ENCODE measurements at places on chromosomes 11 and 22. TPM values are rescaled to one million over a fixed set of nuclear protein-coding genes. Genes with fewer than 3 reads are reported as not detected.

GRCh38 chr22:18111759-18112330 lies 1.2 kb downstream of the TUBA8 start:
- H3K27ac ChIP-seq = peak overlapping the region; percentile 92
- no peak overlapping the region for H3K4me3 ChIP-seq
- peaks cover 16% of the 10 kb centered on the region for H3K4me1 ChIP-seq

- H3K4me3 ChIP-seq = no peak overlapping the region
- H3K27me3 ChIP-seq = no peaks in the 10 kb centered on the region
- no peaks in the 10 kb centered on the region for H3K36me3 ChIP-seq
Observed at GRCh38 chr22:36377022-36377631, 10.6 kb downstream of the MYH9 start.

The SLC22A12 gene
- total RNA-seq = not detected

- H3K36me3 ChIP-seq = peaks cover 5% of the 10 kb centered on the region
- no peak for DNase-seq
- peaks cover 5% of the 10 kb centered on the region for H3K4me1 ChIP-seq
- H3K27me3 ChIP-seq = no peaks in the 10 kb centered on the region
Observed at GRCh38 chr22:36465232-36466021, 16.0 kb downstream of the TXN2 start.

GRCh38 chr22:37366601-37367000 lies 60.7 kb downstream of the ELFN2 start:
- DNase-seq = no peak
- no peak overlapping the region for H3K27ac ChIP-seq
- no peak overlapping the region for H3K4me3 ChIP-seq

The LRRC74B gene
- total RNA-seq = 0.97 TPM

DNA sequence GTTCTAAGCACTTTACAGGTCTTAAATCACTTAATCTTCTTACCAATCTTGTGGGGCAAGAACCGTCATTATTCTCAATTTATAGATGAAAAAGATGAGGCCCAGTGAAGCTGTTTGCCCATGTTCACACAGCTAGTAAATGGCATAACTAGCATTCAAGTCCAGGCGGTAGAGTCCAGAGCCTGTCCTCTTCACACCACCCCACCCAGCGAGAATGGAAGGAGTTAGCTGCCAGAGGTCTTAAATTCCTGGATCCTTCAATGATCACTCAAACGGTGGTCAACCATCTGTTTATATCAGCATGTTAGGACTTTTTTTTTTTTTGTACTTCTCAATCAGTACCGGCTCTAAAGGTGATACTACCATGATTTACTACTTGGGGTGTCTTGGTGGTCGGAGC lies 43.3 kb downstream of the PARVA start:
- DNase-seq = no peak
- H3K27me3 ChIP-seq = no peaks in the 10 kb centered on the region
- H3K4me3 ChIP-seq = no peak overlapping the region
- no peaks in the 10 kb centered on the region for H3K36me3 ChIP-seq

The KCNQ1 gene
- 41.7 TPM for total RNA-seq

- no peak for DNase-seq
- H3K4me1 ChIP-seq = no peaks in the 10 kb centered on the region
Observed at GRCh38 chr11:69588270-69588669, 52.7 kb upstream of the CCND1 start.

DNA sequence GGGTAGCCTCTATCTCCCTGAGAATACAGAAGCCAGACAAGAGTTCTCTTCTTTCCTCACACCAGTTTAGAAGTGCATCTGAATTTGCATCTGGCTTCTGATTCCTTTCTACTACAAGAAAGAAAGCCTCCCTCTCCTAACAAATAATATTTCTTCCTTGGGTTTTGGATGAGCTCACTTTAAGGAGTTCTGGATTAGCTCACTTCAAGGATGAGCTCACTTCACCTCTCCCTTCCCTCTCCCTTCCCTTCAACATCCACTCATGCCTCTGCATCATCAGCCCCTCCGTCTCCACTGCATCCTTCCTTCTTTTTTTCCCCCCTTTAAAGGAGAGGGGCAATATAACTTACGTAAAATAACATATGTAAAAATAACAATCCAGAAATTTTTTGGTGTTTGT lies 1.6 kb upstream of the MTNR1B start:
- DNase-seq = no peak
- H3K27ac ChIP-seq = no peak overlapping the region
- no peaks in the 10 kb centered on the region for H3K36me3 ChIP-seq

GRCh38 chr11:64713016-64713707 lies 9.8 kb downstream of the NRXN2 start:
- peaks cover 78% of the 10 kb centered on the region for H3K27me3 ChIP-seq
- H3K4me1 ChIP-seq = peaks cover 16% of the 10 kb centered on the region
- peak; percentile 79 for DNase-seq
- H3K27ac ChIP-seq = no peak overlapping the region
- no peaks in the 10 kb centered on the region for H3K36me3 ChIP-seq
- H3K4me3 ChIP-seq = no peak overlapping the region

- H3K4me3 ChIP-seq = no peak overlapping the region
- H3K4me1 ChIP-seq = no peaks in the 10 kb centered on the region
- DNase-seq = no peak
- no peak overlapping the region for H3K27ac ChIP-seq
- H3K36me3 ChIP-seq = no peaks in the 10 kb centered on the region
Observed at GRCh38 chr11:101003468-101003867, 126.1 kb downstream of the PGR start.

Measured in lung (tissue), 17 donors.